ENCODE measurements at places on chromosomes 12 and 14. TPM values are rescaled to one million over a fixed set of nuclear protein-coding genes. Genes with fewer than 3 reads are reported as not detected.

JDP2 gene
- 47.5 TPM for total RNA-seq

SLC7A7 gene
- 0.34 TPM for total RNA-seq

AQP2 gene
- total RNA-seq, result not detected

FLRT2 gene
- 14.4 TPM for total RNA-seq

KERA gene
- total RNA-seq, result not detected

GYS2 gene
- total RNA-seq, result not detected

POU6F1 gene
- 0.34 TPM for total RNA-seq

AMN gene
- total RNA-seq, result 2.0 TPM

DAO gene
- total RNA-seq, result not detected

CABP1 gene
- not detected for total RNA-seq

NAB2 gene
- total RNA-seq, result 54.0 TPM

RBP5 gene
- not detected for total RNA-seq

ABCD2 gene
- total RNA-seq, result not detected

AKAP5 gene
- under 0.01 TPM for total RNA-seq

C1QL4 gene
- under 0.01 TPM for total RNA-seq

All from nasal cavity respiratory epithelium epithelial cell of viscerocranial mucosa (primary cell).